ENCODE measurements at places on chromosomes 3 and 15.

DNA sequence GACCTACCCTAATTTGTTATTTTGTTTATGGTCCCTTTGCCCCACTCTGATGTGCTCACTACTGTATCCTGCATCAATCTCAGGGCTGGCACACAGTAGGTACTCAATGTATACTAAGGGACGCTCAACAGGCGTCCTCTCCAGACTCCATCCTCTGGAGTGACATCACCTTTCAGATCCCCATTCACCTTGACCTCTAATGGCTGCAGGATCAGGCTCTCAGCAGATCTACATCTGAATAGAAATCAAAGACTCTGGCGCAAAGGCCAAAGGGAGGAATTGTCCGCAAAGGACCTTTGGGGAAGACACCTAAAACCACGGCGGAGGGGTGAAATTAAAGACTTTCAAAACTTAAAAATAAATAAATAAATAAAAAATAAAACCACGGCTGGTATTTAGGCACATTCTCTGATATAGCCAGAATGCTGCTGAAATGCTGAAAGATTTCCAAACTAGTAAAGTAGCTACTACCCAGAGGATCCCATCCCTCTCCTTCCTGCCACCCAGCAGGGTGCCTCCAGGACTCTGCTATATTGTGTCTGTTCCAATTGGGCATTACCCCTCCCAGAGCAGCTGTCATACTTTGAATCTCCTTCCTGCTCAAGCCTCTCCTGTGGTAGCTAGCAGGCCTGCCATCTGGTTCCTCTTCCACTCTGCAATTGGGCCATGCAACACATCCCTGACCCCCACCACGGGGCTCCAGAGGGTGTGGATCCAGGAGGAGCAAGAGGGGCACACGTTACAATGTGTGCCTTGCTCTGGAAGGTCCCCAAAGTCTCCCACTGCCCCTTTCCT is 6.1 kb downstream of the SHF start:
- no peak for DNase-seq

DNA sequence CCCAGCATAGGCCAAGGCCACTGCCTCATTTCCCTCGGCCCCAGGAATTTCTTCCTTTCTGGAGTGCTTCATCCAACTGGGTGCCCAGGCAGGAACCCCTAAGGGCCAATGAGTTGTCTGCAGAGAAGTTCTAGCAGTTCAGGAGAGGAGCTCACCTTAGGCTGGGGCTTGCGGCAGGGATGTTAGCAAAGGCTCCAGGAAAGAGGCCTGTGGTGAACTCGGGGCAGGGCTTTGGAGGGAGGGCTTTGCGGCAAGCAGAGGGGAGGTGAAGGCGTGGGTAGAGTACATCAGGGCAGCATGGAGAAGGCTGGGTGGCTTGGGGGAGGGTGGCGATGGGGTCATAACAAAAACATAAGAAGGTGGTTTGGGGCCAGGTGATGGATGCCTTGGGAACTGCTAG is 1.1 kb downstream of the GHRL start:
- no peak for DNase-seq

DNA sequence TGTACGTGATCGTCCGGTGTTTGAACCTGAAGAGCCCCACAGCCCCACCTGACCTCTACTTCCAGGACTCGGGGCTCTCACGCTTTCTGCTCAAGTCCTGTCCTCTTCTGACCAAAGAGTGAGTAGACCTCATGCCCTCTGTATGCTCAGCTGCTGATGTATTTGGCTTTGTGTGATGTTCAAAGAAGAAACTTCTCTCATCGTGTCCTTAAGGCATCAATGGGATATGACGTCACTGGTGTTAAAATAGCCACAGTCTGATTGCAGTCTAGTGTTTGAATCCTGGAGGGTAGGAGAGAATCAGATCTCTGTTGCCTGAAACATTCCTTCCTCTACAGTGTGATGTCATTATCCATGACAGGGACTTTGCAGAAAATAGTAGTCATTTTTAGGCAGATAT is 28.1 kb downstream of the ABHD2 start:
- DNase-seq, result no peak

- no peak for DNase-seq
Observed at GRCh38 chr3:185988080-185988815, 50.4 kb upstream of the TRA2B start.

GRCh38 chr15:69794645-69795469 is 302.9 kb downstream of the TLE3 start:
- peak; percentile 83 for DNase-seq

GRCh38 chr3:68957895-68958294 is 25.5 kb upstream of the TAFA4 start:
- DNase-seq, result no peak
